Spinal cord (tissue), 10 donors: ENCODE measurements at places on chromosomes 11 and 22. TPM values are rescaled to one million over a fixed set of nuclear protein-coding genes. Genes with fewer than 3 reads are reported as not detected.

KCNA4 gene
- total RNA-seq, result 18.0 TPM

SCGB1D2 gene
- not detected for total RNA-seq

PANX2 gene
- total RNA-seq, result 3.3 TPM

SLC22A12 gene
- not detected for total RNA-seq

GLB1L3 gene
- 0.28 TPM for total RNA-seq

CDKN1C gene
- 107 TPM for total RNA-seq

BIRC3 gene
- 6.2 TPM for total RNA-seq

KCNJ5 gene
- total RNA-seq, result 2.7 TPM

SLC35E4 gene
- 5.2 TPM for total RNA-seq

RFPL3 gene
- total RNA-seq, result not detected

RIMBP3C gene
- 0.39 TPM for total RNA-seq

FXYD2 gene
- total RNA-seq, result 1.4 TPM
